ENCODE measurements at places on chromosomes 5 and 9.

GRCh38 chr5:125408448-125409233 is 662.2 kb upstream of the ZNF608 start:
- no peak for DNase-seq

- DNase-seq = peak; percentile 2
Measured at GRCh38 chr5:103041071-103041676, 78.8 kb downstream of the GIN1 start.

DNA sequence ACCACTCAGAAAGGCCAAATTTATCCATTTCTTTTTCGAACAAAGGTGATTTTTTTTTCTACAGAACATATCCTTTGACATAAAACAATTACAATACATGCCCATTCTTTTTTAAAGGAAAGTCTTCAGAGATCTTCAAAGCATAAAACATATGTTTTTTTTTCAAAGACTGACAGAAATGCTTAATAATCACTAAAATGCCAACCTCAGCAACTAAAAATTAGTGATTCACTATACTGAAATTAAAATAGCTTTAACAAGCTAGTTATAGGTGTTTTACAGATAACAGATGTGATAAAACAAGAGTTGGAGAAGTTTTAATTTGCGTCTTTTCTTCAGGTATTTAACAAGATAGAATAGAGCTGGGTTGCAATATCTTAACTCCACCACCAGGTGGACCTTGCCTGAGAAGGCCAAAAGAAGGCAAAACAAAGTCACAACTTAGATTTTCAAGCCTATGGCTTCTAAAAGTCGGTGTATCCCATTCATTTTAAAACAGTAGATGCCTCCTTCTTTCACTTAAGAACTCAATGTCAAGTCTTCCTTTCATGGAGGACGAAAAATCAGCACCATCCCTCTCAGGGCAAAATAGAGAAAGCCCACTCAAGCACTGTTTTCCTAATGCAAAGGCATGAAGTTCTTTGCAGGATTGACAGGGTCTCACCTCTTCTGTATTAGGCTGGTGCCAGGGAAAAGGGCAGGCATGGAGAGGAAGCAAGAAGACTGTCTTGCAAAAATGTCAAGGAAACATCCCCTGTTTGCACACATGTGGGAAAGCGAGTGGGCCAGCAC is 31.1 kb upstream of the CPLX2 start:
- DNase-seq = no peak

- no peak for DNase-seq
Measured at GRCh38 chr5:89267788-89268187, 384.8 kb upstream of the MEF2C start.

- no peak for DNase-seq
Measured at GRCh38 chr9:93026640-93027039, 31.9 kb upstream of the SUSD3 start.

DNA sequence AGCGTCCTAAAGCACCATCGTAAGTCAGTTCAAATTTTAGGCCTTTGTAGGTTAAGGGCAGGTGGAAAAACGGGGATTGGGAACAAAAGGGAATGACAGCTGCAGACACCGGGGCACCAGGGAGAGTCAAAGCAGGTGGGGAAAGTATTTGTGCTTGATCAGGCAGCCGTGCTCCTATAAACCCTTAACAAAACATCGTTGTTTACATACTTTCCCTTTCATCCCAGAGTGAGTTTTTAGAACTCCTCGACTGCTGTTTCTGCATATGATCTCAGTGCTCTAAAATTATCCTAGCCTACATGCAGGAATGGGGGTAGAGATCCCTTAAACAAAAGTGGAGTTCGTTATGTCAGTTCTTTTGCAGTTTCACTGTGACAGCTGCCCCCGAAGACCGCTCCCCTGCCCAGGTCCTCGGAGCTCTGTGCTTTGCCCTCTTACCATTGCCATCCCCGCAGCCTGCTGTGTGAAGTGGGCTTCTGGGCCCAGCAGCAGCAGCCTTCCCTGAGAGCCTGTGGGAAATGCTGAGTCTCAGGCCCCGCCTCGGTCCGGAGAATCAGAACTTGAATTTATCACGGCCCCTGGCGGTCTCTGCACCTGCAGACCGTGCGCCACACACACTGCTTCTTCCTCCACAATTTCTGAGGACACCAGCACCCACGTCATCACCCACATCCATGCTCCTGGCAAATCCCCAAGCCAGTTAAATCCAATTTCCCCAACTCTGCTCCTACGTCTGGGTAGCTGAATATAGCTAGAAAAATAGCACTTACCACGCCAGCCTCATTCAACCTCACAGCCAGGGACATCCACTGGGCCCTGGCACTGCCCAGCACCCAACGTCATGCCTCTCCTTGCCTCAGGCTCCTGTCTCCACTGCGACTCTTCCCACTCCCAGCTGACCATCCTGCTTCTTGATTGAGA is 86.8 kb downstream of the NSUN2 start:
- DNase-seq = no peak

- no peak for DNase-seq
Measured at GRCh38 chr9:80806671-80807070, 882.7 kb downstream of the TLE1 start.

GRCh38 chr5:88785746-88786565 is 97.0 kb downstream of the MEF2C start:
- DNase-seq = no peak

DNA sequence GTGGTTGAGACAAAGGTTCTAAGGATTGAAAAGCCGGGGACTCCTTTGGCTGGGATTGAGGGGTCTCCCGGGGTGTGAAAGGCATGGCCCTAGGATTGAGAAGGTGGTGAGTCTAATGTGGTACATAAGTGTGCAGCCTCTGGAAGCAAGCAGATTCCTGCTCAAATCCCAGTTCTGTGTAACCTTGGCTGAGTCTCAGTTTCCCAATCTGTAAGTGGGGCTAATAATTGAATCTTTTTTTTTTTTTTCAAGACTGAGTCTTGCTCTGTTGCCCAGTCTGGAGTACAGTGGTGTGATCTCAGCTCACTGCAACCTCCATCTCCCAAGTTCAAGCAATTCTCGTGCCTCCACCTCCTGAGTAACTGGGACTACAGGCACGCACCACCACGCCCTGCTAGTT is 5.9 kb downstream of the SH2D3C start:
- no peak for DNase-seq

- no peak for DNase-seq
Measured at GRCh38 chr5:138038826-138039225, 5.9 kb upstream of the FAM13B start.

DNA sequence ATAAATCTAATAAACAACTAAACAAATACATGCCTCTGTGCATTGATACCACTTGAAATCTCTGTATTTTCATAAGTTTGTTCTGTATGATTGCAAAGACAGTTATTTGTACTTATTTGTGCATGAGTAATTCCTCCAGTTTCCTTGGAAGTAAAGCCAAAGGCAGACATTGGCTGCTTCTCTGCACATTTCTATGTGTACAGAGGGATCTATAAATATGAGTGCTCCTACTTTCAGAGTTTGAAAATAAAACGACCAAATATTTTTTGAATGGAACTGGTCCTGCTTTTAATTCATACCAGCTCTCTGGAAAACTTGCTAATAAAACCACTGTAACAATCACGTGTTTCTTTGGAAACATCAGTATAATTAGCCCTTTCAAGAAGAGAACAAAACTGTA is 306.5 kb downstream of the MAN2A1 start:
- DNase-seq = no peak

DNA sequence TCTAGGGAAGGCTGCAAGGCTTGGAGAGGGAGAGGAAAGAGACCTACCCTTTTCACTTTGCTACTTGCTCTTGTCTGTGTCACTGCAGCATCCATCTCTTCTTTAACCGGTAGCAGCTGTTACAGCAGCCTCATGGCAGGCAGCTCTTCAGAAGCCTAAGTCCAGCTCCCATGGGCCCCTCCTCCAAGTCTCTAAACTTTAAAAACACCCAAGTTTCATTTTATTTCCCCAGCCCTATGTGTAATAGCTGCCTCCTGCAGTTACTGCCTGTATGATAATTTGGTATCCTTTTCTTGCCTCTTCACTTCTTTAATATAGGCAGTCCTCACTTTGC is 313.1 kb upstream of the PIK3R1 start:
- DNase-seq = no peak

DNA sequence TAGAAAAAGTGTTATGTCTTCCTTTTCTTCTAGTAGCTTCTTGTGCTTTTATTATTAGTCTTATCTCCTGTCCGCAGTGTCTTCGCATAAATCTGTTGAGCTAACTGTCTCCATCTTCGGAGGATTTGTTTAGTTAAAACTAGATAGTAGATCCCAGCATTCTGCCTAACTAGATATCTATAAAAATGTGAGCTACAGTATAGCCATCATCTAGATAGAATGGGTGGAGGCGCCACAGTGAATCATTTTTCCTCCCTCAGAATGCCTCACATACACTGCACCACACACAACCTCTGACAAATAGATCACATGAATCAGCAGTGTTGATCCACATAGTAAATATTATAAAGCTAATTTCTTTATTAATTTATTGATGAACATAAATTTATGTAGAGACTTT is 220.3 kb upstream of the GAS1 start:
- no peak for DNase-seq

- DNase-seq = no peak
Measured at GRCh38 chr5:136772491-136772890, 407.1 kb upstream of the TRPC7 start.

Data from T-helper 2 cell (primary cell).